ENCODE measurements at places on chromosomes 7 and 10.

DNA sequence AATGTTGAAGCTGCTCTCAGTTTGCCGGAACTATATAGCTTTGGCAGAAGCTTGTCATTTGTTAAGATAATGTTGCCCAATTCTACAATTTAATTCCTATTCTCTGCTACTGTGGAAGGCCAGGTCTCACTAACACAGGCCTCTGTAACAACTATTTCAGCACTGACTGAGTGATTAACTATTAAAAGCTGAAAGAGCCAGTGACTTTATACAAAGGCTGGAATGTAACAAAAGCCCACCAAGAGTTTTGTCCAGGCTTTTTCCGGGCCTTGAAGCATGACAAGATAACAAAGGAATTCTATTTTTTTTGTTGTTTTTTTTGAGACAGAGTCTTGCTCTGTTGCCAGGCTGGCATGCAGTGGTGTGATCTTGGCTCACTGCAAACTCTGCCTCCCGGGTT, 795.6 kb downstream of the PHTF2 start:
- peak; percentile 55 for DNase-seq

DNA sequence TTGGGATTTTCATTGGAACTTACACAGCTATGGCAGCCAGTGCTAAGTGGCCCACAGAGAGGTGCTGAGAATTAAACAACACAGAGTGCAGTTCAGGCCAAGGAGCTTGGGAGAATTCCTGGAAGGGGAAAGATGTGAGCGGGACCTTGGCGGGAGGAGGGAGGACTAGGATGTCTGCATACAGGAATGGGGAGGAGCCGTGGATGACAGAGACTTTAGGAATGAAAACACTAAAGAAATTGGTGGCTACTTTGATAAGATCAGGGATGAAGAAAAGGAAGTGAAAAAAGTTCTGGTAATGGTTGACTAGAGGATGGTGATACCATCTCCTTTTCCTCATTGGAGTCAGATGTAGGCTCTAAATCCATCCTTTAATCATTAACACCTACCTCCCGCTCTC, 234.2 kb upstream of the FZD8 start:
- no peak for DNase-seq

DNA sequence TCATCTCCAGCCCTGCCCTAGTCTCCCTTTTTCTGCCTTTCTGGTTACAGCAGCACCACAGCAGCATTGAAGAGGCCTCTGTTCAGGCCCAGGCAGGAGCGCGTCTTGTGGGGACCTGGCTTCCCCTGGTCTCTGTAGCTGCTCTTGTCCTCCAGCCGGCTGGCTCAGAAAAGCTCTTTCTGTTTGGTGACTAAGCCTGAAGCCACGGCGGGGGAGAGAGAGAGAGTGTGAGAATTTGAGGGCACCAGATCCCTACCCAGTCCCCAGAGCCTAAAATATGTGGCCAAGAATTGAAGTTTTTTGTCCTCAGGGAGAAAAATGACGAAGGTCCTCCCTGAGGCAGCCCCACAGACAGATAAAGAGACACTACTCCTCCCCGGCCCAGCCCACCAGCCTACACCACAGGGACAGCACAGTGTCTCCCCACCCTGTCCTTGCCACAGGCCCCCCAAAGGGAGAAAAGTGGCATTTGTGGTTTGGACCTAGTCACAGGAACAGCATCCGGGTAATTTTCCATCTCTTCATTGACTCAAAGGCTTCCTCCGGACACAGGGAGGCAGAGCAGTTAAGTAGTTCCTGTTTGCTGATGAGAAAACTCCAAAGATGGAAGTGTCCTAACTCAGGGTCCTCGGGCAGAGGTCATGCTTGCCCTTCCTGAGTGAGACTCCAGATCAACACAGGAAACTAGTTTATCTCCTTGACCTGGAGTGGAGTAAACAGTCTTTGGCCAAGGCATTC, 13.3 kb upstream of the FAM180A start:
- no peak for DNase-seq

DNA sequence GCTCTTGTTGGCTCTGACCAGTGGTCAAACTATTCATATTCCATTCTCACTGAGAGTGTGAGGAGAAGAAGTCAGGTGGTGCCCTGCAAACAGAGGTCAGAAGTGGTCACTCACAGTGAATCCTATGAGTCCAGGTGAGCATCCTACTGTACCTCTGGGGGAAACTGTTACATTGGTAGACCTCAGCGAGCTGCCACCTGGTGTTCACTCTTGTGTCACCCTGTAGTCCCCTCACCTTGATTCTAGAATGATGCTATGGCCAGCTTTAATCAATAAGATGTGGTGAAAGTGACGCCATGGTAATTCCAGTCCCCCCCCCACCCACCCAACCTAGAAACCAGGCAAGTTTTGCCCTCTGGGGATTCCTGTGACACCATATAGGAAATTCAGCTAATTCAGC, 1.2 kb upstream of the AMPH start:
- no peak for DNase-seq

GRCh38 chr7:133022661-133023060, 59.2 kb downstream of the CHCHD3 start:
- DNase-seq: no peak

GRCh38 chr7:107043921-107044346, 571 bp upstream of the PRKAR2B start:
- no peak for DNase-seq

Measured in neural progenitor cell (in vitro differentiated cells).